ENCODE measurements at places on chromosomes 5 and 9.
A peak's percentile ranks its signal among the peaks of the same experiment; 100 is the strongest.

- DNase-seq, result peak; percentile 53
These were observed 141.2 kb downstream of the LURAP1L start for GRCh38 chr9:12916042-12916441.

GRCh38 chr9:101566904-101567724 lies 27.7 kb downstream of the PPP3R2 start:
- peak; percentile 25 for DNase-seq

- DNase-seq, result peak; percentile 93
These were observed 94.4 kb upstream of the IFNE start for GRCh38 chr9:21576331-21577189.

GRCh38 chr9:92713528-92713927 lies 43.6 kb upstream of the IPPK start:
- no peak for DNase-seq

Data from cardiac fibroblast (primary cell).